NCI-H1694 treated with DMSO at 0.1 percent for 48 hours (cell line): ENCODE measurements at places on chromosomes 2 and 18.

GRCh38 chr2:239912171-239912937 is 112.8 kb downstream of the NDUFA10 start:
- DNase-seq: no peak

- DNase-seq: no peak
Measured at GRCh38 chr18:12645751-12646203, 12.1 kb downstream of the SPIRE1 start.

DNA sequence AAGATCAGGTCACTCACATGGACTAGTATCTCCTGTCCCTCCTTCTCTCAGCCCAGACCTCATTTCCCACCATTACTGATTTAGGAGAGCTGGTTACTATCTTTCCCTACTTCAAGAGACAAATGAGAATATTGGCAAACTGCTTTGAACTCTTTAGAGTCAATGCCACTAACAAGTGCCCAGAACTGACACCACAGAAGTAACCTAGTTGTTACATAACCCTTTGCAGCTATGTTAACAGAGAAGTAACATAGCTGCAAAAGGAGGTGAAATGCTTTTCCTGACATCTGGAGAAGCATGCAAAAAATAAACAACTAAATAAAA is 30.0 kb downstream of the TGFA start:
- no peak for DNase-seq

DNA sequence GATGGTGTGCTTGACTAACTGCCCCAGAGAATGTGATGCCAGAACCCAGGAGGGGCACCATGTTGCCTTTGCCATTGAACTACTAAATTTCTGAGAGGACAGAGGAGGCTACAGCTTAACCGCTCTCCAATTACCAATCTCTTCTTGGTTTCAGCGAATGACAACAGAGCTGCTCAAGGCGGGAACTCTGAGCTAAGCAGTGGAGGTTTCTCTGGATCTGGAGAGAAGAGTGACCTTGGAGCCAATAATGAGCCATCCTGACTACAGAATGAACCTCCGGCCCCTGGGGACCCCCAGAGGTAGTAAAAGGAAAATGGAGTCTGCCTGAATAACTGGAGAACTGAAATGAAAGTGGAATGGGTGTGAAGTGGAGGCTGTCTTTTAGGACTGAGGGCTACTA is 53.2 kb downstream of the DIS3L2 start:
- no peak for DNase-seq

DNA sequence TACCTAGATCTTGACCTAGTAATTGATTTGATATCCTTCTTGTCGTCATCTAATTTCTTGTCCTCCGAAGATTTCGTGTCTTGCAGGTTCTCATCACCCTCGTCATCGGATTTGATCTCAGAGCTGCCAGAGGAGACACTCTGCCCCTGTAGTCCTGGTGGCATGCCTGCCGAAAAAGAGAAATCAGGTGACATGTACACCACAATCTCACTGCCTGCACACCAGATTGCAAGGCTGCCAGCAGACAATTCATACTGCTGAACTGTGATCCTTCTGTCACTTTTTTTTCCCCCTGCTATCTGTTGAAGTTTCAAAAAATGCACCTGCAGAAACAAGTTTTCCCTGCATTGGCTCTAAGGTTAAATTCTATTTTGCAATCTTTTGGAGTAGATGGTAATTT is 273.2 kb upstream of the CCDC68 start:
- no peak for DNase-seq

DNA sequence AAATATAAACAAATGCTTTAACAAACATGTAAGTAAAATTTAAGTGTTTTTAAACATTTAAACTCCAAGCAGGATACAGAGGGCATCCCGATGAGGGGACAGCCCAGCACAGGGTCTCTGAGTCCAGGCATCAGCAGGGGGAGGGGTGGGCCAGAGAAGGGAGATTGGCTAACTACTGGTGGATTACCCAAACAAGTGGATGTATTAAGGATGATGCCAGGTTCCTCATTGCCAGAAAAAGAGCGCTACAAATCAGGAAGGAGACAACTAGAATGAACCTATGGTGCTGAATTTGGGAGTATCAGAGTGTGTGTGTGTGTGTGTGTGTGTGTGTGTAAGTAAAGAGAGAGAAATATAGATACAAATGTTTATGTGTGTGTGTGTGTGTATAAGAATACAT is 162.0 kb upstream of the RMP24 start:
- no peak for DNase-seq

DNA sequence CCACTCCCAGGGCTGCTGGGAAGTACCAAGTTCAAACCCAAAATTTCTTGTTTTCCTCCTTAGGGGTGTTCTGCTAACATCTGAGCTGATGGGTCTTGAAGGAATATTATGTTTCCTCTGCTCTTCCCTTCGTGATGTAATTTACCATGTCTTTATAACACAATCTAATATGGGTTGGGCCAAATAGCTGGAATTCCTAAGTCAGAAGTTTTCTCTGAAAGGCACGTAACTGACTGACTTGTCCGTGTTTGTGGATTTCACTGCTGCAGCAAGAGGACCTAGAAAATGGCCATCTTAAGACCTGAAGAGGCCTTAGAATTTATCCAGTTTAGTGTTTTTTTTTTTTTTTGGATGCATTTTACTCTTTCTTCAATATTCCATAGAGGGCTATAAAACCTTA is 256.7 kb downstream of the DCDC2C start:
- DNase-seq: no peak

DNA sequence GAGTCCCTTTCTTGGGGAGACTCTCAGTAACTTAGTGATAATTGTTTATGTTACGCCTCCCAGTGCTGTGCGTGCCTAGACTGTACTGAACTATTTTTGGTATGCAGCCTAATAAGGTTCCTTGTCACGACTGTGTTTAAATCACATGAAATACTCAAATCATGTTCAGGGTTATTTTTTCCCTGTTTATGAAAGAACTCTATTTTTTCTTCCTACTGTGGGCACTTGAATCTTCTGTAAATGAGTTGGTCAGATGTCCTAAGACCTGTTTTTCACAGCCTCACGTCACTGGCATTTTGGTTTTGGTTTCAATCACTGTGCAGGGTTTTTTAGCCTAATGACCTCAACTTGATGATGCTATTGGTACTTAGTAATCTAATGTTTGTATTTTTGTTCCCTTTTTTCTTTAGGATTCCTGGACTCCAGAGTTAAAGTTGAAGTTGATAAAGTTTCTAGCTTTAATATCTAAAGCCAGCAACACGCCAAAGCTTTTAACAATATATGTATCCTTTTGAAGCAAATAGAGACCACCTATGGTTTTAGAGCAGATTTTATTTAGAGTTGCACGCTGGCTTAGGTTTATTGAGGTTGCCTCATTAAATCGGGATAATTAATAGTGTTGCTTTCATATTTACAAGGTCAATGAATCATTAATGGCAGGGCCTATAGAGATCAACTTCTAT is 24.0 kb downstream of the ARMC9 start:
- DNase-seq: no peak

GRCh38 chr2:101132202-101132601 is 19.0 kb downstream of the TBC1D8 start:
- no peak for DNase-seq
